ENCODE measurements at places on chromosomes 1 and 21.

- no peak for DNase-seq
Measured at GRCh38 chr1:243495442-243496186, 239.8 kb downstream of the SDCCAG8 start.

GRCh38 chr1:116667078-116667574, 407 bp downstream of the IGSF3 start:
- DNase-seq: no peak

DNA sequence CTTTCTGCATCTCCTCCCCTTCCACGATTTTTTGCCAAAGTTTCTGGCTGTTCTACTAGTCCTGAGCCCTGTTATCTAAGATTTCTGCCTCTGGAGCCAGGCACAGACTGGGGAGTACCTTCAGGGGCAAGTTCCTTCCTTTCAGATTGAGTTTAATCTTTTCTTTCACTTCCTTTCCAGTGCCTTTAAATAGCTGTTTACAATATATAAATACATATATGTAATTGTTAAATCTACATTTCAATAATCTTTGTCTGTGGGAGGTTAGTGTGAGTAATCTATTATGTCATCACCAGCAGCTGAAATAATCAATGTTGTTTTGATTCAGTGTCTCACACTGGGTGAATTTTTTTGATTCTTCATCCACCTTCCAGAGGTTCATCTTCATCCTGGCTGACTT, 31.8 kb downstream of the DIPK1A start:
- no peak for DNase-seq

DNA sequence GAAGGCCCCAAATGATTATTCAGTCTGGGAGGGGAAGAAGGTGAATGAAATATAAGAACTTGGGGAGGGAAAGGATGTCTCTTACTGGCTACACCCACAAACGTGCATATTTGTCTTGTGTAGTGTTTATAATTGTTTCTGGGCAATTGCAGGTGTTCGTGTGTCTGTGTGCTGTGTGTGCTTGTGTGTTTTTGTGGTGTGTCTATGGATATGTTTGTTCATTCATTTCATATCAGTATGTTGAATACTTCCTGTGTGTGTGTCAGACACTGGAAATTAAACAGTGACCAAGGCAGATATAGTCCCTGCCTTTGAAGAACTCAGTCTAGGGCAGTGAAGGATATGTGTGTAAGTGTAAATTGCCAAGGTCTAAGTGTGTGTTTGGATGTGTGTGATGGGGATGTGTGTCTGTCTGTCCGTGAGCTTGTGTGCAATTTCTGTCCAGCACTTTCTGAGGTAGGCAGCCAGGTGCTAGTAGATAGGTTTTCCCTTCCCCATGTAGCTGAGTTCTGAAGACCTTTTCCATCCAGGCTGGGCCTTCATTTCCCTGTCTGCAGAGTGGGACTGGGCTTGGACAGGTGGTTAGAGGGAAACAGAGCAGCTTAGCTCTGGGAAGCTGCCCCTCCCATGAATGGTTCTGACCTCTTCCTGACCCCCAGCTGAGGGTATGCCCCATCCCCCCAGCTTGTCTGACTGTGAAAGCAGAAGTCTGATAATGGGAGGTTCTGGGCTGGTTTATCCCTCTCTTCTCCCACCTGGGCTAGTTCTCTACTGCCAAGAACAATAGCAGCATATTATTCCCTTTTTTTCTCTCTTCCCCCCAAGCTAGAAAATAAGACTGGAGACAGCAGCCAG, 3.8 kb downstream of the AGO1 start:
- DNase-seq: no peak

DNA sequence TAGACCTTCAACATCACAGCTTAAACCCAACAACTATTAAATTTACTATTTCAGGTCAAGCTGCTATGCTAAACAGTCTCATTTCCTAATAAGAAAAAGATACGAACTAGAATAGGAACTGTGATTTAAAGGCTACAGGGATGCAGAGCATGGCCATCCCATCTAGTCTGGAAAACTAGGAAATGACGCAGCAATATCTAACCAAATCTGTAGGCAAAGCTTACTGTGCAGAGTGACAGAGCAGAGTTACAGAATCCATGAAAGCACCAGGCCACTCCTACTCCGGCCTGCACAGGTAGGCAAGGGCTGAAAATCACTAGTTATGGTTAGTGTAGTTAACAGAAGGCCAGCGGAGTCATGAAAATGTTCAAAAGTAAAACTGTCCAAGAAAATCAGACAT, 2.1 kb downstream of the HLCS start:
- DNase-seq: no peak

DNA sequence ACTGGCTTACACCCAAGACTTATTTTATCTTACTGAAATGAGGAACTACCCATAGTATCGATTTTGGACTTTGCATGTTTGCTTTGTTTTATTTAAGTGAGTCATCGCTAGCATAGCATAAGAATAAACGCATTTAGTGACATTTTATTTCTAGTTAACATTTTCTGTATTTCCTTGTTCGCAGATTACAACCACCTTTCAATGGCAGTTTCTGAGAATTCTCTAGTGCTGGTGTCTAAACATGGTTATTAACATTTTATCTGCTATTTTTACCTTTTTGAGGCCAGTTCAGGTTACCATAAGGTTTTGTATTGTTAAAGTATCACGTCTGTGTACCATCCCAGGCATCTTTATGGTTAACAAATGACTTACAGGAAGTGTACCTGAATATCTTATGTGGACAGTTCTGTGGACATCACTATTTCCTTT, 24.5 kb downstream of the EEIG2 start:
- no peak for DNase-seq

DNA sequence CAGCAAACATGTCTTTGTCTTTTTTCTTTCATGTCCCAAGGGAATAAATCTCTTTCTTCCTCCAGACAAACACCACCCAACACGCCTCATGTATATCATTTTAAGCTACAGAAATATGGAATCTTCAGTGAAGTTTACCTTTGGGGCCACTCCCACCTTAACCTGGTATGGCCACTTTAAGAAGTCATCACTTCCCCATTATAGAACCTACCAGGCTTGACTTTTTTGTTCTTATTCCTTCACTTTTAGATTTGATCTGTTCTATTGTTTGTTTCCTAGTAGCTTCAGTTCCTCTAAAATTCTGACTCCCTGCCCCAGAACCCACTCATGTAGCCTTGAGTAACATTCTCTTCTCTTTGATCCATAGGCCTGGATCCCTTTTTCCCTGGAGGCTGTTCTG, 226.3 kb downstream of the HLX start:
- DNase-seq: no peak

- DNase-seq: no peak
Measured at GRCh38 chr1:181911715-181912114, 149.8 kb downstream of the ZNF648 start.

DNA sequence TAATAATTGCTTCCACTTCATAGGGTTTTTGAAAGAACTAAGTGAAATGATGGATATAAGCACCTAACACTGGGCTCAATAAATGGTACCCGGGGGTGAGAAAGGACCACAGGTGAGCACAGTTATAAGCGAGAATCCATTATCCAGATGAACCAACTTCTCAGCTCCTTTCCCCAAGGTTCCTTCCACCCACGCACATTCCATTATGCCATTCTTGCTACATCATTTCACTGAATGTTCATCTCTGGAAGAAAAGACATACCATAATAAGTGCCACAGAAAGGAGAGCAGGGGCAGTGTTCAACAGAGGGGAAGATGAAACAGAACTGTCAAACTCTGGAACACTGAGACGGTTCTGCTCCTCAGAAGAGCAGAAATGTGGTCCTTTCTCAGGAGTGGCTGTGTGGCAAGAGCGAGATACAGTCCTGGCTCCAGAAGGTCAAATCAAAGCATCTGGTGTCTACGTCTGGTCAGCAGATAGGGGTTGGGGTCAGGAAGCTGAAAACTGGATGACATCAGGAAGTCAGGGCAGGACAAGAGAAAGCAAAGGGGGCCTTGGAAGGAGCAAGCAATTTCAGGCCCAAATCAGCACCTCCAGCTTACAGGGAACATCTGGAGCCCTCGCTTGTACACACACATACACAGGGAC, 255.4 kb upstream of the TMEM51 start:
- no peak for DNase-seq

DNA sequence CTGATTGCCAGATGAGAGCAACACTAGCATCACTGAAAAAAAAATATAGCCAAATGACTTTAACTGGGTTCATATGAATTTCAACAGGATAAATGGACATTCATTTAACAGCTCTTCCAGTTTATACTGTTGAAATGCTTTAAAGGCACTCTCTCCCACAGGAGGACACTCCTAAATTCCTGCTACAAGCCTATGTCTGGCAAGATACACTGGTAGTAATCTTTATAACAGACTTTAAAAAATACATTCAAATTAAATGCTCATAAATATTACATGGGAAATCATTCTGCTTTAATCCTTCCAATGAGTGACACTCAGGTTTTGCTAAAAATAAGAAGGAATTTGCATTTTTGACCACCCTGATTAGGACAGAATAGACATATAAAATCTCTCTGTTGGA, 526.7 kb upstream of the ADAMTS5 start:
- no peak for DNase-seq

DNA sequence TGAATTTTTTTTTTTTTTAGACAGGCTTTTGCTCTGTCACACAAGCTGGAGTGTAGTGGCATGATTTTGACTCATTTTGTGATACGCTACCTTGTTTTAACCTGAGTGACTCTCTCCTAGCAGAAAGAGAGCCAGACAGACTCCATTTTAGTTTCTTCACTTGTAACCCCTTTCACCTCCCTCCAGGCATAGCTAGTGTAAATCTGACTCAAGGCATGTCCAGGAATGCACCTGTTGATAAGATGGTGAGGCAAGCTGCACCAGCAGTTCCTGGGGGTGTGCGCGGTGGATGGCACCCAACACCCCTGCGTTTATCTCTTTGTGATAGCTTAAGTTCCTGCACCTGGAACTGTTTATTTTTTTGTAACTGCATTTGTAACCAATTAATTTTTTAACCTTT, 4.7 kb upstream of the PHACTR4 start:
- no peak for DNase-seq

DNA sequence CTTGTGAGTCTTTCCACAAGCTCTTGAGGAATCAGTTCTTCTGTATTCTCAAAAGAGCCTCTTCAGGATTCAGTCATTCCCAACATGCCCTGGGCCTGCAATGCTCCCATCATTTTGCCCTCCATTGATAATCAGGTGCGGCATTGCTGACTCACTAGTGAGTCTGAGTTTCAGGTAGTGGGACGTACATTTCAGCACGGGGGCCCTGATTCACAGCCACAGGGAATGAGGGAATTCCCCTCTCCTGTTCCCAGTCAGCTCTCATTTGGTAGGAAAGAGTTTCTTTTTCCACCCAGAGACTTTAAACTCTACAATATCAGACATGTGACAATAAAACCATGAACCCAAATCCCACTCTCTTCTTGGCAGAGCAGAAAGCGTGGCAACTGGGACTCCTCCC, 3.7 kb upstream of the IRF6 start:
- DNase-seq: no peak

GRCh38 chr1:222417264-222417663, 130.6 kb downstream of the HHIPL2 start:
- DNase-seq: no peak

DNA sequence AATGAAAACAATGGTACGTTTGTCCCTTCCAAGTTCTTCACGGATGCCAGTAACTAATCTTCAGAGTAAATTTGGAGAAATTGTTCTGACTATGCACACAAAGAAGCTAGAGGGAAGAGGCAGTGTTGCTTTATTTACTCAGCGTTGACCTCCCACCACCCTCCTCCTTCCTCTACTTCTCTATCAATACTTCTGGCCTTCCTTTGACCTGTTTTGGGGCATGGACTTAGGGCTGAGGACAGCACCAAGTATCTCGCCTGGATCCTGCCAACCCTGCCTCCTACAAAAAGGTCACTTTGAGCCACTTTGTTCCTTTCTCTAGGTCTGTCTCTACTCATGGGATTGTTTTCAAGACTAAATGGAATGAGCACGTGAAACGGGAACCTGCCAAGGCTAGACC, 282.6 kb downstream of the DSCAM start:
- no peak for DNase-seq

DNA sequence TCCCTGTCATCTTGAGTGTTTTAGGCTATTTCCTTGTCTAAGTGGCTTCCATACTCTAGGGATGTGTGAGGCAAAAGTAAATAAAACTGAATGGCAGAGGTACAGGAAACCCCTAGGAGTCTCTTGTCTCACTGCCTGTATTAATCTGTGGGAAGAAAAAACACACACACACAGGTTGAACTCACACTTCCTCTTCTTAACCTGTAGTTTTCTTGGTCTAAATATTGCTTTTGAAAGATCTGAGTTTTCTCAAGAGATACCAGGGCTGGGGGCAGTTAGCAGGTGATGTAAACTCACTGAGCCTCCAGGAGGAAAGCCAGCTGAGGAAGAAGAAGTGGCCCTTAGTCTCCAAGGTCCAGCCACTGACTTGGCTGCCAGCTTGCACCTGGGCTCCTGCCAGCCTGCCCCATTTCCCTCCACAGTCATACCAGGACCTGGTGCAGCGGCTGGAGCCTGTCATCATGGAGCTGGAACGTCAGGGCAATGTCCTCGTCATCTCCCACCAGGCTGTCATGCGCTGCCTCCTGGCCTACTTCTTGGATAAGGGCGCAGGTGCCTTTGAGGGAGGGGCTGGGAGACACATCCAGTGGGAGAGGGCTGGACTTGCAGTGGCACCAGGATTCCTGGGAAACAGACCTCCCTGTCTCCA, 16.9 kb downstream of the PFKFB2 start:
- no peak for DNase-seq

GRCh38 chr21:45335151-45335760, 47.6 kb upstream of the POFUT2 start:
- DNase-seq: no peak

DNA sequence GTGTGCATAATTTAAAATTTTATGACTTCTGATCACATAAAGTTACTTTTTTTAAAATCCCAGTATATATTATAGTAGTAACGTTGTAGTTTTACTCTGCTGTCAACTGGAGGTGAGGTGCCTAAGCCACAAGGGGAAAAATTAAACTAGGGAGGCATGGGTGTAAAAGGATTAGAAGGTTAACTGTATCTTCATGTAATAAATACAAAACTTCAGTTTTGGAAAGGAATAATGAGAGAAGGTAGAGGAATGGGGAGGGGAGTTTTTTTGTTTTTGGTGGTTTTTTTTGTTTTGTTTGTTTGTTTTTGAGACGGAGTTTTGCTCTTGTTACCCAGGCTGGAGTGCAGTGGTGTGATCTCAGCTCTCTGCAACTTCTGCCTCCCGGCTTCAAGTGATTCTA, 5.7 kb downstream of the SLC25A33 start:
- no peak for DNase-seq

Data from brain microvascular endothelial cell (primary cell).